ENCODE measurements at places on chromosomes 11 and 22. TPM values are rescaled to one million over a fixed set of nuclear protein-coding genes. Genes with fewer than 3 reads are reported as not detected.

DNA sequence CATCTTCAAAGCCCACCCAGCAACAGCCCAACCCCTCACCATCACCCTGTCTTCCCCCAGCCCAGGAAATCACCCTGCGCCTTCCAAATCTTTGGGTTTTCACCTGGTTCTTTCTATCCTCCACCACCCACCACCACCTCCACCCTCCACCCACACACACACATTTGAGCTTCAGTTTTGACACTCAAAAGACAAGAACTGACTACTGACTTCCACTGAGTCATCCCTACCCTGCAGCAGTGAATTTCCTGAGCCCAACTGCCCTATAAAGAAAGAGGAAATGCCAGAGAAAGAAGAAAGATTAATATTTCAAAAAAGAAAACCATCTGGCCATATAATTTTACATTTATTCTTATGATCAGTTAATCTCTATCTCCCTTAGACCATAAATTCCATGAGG lies 137.5 kb downstream of the CHST1 start:
- no peak overlapping the region for H3K4me3 ChIP-seq
- no peaks in the 10 kb centered on the region for H3K36me3 ChIP-seq
- DNase-seq: no peak

- H3K36me3 ChIP-seq: no peaks in the 10 kb centered on the region
- H3K4me1 ChIP-seq: no peaks in the 10 kb centered on the region
- no peaks in the 10 kb centered on the region for H3K27me3 ChIP-seq
Measured at GRCh38 chr11:59692915-59693314, 20.7 kb downstream of the OR10V1 start.

Gene SPI1
- total RNA-seq: 9.8 TPM

DNA sequence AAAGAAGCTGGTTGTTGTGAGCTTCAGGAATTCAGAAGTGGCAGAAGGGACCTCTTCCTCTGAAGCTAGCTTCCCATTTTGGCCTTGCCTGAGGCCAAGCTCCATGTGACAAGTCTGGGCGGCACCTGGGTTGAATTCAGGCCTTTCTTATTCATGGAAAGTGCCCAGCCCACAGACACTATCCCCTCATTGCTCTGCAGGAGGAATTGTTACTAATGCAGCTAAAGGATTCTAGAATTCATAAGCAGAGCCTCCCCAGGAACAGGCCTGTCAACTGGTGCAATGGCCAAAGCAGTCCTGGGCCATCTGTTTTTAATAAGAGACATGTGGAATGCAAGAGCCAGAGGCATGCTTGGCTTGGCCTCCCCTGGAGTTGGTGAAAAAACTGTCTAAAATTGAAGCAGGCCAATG lies 71.4 kb downstream of the SLC1A2 start:
- DNase-seq: no peak
- no peak overlapping the region for H3K27ac ChIP-seq
- H3K36me3 ChIP-seq: no peaks in the 10 kb centered on the region
- H3K27me3 ChIP-seq: no peaks in the 10 kb centered on the region
- no peaks in the 10 kb centered on the region for H3K4me1 ChIP-seq

DNA sequence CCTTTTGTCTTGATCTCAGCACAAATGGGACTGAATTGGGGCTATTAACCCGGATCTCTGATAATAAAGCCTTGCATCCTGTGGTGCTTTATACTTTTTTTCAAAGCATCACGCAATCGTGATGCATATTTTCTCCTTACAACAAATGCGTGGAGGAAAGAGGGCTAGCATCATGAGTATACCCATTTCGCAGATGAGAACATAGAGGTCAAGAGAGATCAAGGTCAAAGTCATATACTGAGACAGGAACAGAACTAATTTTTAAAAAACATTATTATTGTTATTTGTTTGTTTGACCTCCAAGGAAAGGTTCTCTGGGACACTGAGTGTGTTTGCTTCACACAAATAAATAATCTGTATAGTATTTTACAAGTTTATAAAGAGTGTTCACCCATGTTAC lies 191.2 kb downstream of the ST3GAL4 start:
- no peaks in the 10 kb centered on the region for H3K27me3 ChIP-seq
- peaks cover 8% of the 10 kb centered on the region for H3K4me1 ChIP-seq
- no peak for DNase-seq
- no peak overlapping the region for H3K4me3 ChIP-seq
- no peak overlapping the region for H3K27ac ChIP-seq
- H3K36me3 ChIP-seq: no peaks in the 10 kb centered on the region

Gene NCR3LG1
- total RNA-seq: 3.5 TPM

Gene PLCB3
- 30.7 TPM for total RNA-seq

Gene APOA4
- not detected for total RNA-seq

DNA sequence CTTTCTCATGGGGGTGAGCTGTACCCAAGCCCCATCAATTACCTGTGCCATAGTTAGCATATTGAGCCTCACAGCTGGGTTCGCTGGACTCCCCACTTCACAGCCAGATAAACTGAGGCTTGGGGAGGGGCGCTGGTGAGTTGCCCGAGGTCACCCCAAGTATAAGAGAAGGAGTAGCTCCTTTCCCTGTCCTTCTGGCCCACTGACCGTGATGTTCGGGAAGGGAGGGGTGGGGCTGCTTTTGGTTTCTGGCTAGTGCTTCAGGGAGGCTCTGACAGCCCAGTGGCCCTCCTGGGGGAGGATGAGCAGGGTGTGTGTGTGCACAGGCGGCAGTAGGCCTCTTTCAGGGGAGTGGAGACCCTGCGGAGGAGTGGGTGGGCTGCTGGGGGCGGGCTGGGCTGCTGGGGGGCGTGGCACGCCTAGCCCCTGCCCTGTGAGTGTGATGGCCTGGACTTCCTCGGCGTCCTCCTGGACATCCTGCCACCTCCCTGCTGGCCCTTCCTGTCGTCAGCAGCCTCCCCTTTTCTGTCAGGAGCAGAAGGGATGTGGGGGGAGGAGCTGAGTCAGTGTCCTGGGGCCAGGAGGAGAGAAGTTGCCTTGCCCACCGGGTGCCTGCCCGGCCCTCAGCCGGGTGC lies 50.3 kb downstream of the TRIOBP start:
- no peaks in the 10 kb centered on the region for H3K27me3 ChIP-seq
- H3K27ac ChIP-seq: peak overlapping the region; percentile 72
- DNase-seq: peak; percentile 68
- peaks cover 39% of the 10 kb centered on the region for H3K4me1 ChIP-seq

Gene LMNTD2
- total RNA-seq: 1.2 TPM

Measured in ovary (tissue), 10 donors.